NCI-H1436 (cell line): ENCODE measurements at places on chromosomes 5 and 9.

GRCh38 chr9:37732086-37732741 lies 21.4 kb upstream of the TRMT10B start:
- DNase-seq, result no peak

DNA sequence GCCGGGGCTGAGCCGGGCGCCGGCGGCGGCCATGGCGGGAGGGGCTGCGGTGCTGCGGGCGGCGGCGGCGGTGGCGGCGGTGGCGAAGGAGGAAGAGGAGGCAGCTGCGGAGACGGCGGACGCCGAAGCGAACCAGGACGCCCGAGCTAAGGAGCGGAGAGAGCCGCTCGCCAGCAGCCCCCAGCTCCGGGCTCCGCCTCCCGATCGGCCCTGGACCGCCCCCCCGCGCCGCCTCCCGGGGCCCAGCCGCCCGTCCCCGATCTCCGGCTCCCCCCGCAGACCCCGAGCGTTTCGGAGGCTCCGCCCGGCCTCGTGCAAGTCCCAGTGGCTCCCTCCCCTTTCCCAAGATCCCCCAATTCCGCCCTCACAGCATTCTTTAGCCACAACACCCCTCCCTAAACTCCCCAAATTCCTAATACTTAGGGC lies at the start of gene ASTN2:
Gene ASTN2, minus strand, starts transcription at position 152 of the 426 bp plus-strand sequence. Its CDS starts 119 bp downstream, at position 33.
- DNase-seq, result no peak

- no peak for DNase-seq
Observed at GRCh38 chr5:74201334-74202081, 439.0 kb downstream of the ENC1 start.

GRCh38 chr5:131812371-131813160 lies 15.7 kb upstream of the FNIP1 start:
- DNase-seq, result no peak

DNA sequence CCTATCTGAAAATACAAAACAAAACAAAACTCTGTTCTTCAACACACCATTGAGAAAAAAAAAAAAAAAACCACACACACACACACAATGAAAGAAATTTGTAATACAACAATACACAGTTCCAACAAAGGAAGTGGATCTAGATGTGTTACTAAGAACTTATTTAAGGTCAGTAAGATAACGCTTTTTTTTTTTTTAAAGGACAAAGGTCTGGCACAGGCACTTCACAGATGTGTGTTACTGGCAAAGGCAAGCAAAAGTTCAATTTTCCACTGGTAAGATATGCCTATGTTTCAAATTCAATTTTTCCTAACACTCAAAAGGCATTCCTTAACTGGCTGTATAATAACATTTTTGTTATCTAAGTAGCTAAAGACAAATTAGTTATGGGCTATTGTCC lies 3.6 kb downstream of the RFK start:
- DNase-seq, result no peak

DNA sequence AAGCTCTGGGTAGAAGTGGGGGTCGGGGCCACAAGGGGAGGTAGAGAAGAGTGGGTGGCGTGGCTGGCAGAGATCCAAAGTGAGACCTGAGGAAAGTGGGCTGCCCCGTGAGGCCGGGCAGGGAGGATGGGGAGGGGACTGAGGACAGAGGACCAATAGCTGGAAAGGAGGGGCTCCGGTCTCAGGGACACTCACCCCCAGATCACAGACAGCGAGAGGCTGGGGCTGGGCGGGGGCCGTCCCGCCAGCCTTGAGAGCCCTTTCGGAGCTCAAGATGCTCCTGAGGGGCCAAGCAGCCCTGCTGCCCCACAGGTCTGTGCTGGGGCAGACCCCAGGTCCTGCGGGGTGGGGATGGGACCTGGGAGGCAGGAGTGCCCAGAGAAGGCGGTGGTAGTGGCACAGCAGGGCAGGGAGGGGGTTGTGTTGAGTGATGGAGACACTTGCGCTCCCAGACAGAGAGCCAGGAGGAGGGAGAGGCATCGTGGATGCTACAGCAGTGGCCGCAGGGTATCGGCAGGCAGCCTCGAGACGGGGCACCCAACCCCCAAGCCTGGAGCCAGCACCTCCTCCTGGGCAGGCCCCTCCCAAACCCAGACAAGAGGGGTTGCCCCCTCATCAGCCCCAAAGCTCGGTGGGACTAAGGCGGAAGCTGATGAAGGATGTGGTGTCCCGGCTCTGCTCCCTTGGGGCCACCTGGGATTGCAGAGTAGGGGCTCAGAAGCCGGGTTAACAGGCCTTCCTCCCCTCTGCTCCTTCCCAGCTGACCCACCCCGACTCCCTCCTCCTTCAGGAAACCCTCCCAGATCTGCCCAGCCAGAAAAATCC lies 3.4 kb downstream of the SARDH start:
- no peak for DNase-seq

GRCh38 chr9:76573408-76573807 lies 114.4 kb downstream of the GCNT1 start:
- no peak for DNase-seq

- DNase-seq, result no peak
Observed at GRCh38 chr9:96383165-96383942, at the start of gene SLC35D2. Gene SLC35D2 (minus strand): TSS chr9:96383711. CDS start chr9:96383634, 77 bp downstream.

- DNase-seq, result no peak
Observed at GRCh38 chr5:122493091-122494021, 181.3 kb downstream of the SNCAIP start.

GRCh38 chr5:16392718-16393117 lies 72.9 kb downstream of the ZNF622 start:
- DNase-seq, result no peak

- no peak for DNase-seq
Observed at GRCh38 chr9:71767776-71768321, 464 bp downstream of the CEMIP2 start.

- DNase-seq, result no peak
Observed at GRCh38 chr5:15002791-15003190, 131.2 kb upstream of the ANKH start.
